Skeletal muscle tissue (tissue), 5 donors: ENCODE measurements at places on chromosomes 6 and 20. TPM values are rescaled to one million over a fixed set of nuclear protein-coding genes. Genes with fewer than 3 reads are reported as not detected.

The HDGFL1 gene
- total RNA-seq = not detected

The NDUFAF4 gene
- 12.0 TPM for total RNA-seq

The LRRC73 gene
- 0.52 TPM for total RNA-seq

The TBXT gene
- total RNA-seq = not detected

The VARS2 gene
- total RNA-seq = 12.5 TPM

The HMGA1 gene
- 20.4 TPM for total RNA-seq

The RNF217 gene
- 27.1 TPM for total RNA-seq

The MYCT1 gene
- 12.0 TPM for total RNA-seq

The DNAH8 gene
- 14.6 TPM for total RNA-seq

The HLA-DRA gene
- 54.3 TPM for total RNA-seq

The RALGAPA2 gene
- 15.7 TPM for total RNA-seq

The ETV7 gene
- total RNA-seq = not detected

The GJA10 gene
- total RNA-seq = not detected

The MOCS1 gene
- total RNA-seq = 6.8 TPM

The GNMT gene
- not detected for total RNA-seq

The SERPINB1 gene
- 11.5 TPM for total RNA-seq

The PRSS16 gene
- total RNA-seq = 1.6 TPM

The CST5 gene
- total RNA-seq = not detected

The HSPA1L gene
- 5.2 TPM for total RNA-seq

The ATP6V1G2 gene
- total RNA-seq = 1.0 TPM

The ATP9A gene
- total RNA-seq = 56.4 TPM

The ZNF391 gene
- total RNA-seq = 2.1 TPM

The RAET1G gene
- total RNA-seq = not detected

The NRN1 gene
- 13.6 TPM for total RNA-seq

The CAP2 gene
- total RNA-seq = 47.5 TPM

The DSP gene
- 3.1 TPM for total RNA-seq

The SIRPD gene
- not detected for total RNA-seq

The DSTN gene
- 104 TPM for total RNA-seq

The DIDO1 gene
- total RNA-seq = 35.0 TPM

The C6orf141 gene
- total RNA-seq = 2.1 TPM

The TMEM151B gene
- not detected for total RNA-seq

The CDH26 gene
- 0.52 TPM for total RNA-seq

The MMP24 gene
- total RNA-seq = under 0.01 TPM

The NNAT gene
- 133 TPM for total RNA-seq

The CYP21A2 gene
- not detected for total RNA-seq

The SKIC2 gene
- total RNA-seq = 25.1 TPM

The SS18L1 gene
- 11.5 TPM for total RNA-seq

The BANF2 gene
- total RNA-seq = not detected

The MTFR2 gene
- total RNA-seq = 0.52 TPM
